Colonic mucosa (tissue), 4 donors: ENCODE measurements at places on chromosomes 16 and 17. TPM values are rescaled to one million over a fixed set of nuclear protein-coding genes. Genes with fewer than 3 reads are reported as not detected.

The ECI1 gene
- 109 TPM for total RNA-seq

The DPEP3 gene
- total RNA-seq, result not detected

DNA sequence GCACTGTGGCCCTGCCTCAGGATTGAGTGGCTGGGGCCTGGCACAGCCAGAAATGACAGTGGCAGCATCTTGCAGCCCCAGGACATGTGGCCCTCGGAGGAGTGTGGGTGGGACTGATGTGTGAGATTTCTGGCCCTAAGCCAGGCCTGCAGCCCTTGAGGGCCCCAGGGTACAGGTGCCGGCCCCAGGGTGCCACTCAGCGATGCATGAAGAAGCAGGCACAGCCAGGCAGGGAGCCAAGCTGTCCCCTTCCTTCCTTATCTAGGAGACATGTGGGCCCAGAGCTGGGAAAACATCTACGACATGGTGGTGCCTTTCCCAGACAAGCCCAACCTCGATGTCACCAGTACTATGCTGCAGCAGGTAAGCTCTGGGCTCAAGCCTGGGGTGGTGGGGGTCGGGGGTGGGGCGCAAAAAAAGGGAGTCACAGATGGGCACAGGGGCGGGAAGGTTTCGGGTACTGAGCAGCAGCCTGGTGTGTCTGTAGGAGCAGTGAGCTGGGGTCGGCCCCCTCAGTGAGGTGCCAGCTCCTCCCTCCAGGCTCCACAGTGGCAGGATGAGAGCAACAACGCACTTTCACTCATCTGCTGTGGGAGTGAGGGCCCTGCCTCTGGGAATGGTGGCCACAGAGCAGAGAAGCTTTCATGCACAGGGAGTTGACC lies 4.1 kb downstream of the ACE start:
- no peak for DNase-seq

- DNase-seq, result no peak
Measured at GRCh38 chr17:72270273-72270924, 149.6 kb downstream of the SOX9 start.

DNA sequence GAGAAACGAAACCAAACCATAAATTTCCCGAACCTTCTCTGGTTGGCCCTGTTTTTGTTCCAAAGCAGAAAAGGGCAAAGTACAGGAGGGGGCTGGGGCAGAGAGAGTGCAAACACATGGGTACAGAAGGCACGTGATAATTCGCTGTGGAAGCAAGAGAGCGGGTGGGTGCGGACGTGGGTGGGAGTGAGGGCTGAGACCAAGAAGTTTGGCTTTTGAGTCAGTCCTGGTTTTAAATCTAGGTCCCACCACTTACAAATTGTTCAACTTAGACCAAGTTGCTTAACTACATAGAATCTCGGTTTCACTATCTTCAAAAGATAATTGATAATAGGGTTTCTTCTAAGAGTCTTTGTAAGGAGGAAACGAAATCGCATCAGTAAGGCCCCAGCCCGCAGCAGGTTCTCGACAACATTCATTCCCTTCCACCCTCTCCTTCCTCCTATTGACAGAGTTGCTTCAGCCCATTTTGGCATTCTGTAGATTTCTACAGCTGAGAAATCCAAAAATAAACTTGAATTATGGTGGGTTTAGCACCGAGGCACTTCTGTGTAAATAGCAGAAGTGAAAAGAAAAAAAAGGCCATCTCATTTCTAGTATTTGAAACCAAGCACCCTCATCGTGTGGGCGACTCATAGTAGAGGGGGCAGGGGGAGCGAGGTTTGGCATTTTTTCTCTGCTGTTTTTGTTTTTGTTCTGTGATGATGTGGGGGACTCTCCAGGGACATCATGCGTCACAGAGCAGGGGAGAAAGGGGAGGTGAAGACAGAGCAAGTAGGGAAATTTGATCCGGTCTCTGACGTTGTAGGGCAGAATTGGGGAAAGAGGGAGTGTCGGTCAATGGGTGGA lies 33.6 kb upstream of the CCR7 start:
- DNase-seq, result no peak
